ENCODE measurements at places on chromosomes 7 and 10.

DNA sequence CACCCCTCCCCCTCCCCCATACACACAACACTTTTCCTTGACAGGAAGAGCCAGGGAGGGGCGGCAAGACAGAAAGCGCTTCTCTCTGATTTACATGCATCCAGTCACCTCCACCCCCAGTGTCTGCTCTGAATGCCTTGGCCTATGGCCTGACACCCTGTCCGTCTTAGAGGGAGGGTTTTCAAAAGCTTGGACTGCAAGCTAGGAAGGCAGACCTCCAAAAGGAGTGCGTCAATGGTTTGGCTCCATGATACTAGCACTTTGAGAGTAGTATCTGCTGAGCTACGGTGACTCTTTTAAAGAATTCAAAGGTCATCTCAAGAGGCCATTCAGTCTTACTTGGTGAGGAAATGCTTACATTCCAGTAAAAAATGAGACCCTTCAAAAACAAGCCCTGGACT lies 20.3 kb upstream of the PAX2 start:
- no peak for DNase-seq

GRCh38 chr10:131651674-131652437 lies 249.0 kb upstream of the PPP2R2D start:
- no peak for DNase-seq

GRCh38 chr10:3033925-3034324 lies 33.4 kb upstream of the PFKP start:
- DNase-seq = no peak

DNA sequence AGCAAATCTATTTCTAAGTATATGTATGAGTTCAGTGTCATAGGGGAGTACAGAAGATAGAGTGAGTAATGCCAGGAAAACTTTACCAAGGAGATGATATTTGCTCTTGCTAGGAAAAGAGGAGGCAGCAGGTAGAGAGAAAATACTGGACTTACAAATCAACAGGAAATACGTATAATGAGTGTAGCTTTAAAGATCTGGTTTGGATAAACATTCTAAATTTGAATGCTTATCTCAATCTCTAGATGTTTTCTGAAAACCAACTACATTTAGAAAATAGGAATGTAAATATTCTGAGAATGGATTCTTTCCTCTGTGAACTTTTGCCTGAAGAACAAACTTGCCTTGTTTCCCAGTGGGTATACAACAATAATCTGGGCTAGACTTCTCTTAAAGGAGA lies 46.9 kb upstream of the GNAI1 start:
- no peak for DNase-seq

DNA sequence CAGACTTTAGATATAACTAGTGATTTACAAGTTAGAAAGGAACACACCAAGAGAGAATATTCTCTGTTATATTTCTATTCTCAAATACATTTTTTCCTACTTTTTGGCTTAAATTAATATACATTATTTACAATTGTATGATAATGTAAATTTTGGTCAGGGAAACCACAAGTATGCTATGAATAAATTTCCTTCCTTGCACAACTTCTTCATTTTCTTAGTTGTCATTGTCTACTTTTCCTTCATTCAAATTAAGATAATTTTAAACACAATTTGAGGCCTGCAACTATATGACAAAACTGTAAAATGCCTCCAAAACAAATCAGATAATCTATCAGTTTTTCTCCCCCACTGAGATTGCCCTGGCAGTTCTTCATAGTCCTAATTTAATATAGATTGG lies 131.3 kb downstream of the CDK14 start:
- DNase-seq = no peak

GRCh38 chr7:134920026-134920753 lies 66.1 kb upstream of the AGBL3 start:
- no peak for DNase-seq

GRCh38 chr7:82675396-82675795 lies 231.8 kb upstream of the CACNA2D1 start:
- DNase-seq = no peak

- DNase-seq = no peak
These were observed 63.3 kb downstream of the NOC3L start for GRCh38 chr10:94299417-94299816.

GRCh38 chr7:135217645-135218509 lies 6.6 kb upstream of the WDR91 start:
- DNase-seq = no peak
